Activated CD8-positive, alpha-beta memory T cell treated with anti-CD3 and anti-CD28 coated beads for 1 hour (primary cell): ENCODE measurements at places on chromosomes 5 and 9.

DNA sequence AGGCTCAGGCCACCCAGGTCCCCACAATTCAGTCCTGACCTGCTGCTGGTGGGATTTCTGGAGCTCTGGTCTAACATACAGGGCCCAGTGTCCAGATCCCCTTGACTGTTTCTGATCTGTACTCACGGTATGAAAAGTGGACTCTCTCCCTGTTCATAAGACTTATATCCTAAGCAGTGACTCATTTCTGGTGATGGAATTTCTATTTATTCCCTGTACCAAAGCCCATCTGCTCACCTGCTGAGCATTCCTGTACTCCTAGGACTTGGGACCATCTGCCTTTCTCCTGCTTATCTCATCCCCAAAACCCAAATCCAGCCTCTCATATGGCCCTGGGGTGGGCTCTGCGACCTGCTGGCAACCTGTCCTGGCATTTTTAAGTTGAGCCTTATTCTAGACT, 86.6 kb downstream of the APBA1 start:
- DNase-seq, result no peak

- DNase-seq, result no peak
Measured at GRCh38 chr9:8205576-8205975, 406.0 kb upstream of the DMAC1 start.

GRCh38 chr5:5231576-5231975, 91.4 kb downstream of the ADAMTS16 start:
- no peak for DNase-seq

- DNase-seq, result no peak
Measured at GRCh38 chr5:131276072-131276471, 12.2 kb downstream of the CDC42SE2 start.

DNA sequence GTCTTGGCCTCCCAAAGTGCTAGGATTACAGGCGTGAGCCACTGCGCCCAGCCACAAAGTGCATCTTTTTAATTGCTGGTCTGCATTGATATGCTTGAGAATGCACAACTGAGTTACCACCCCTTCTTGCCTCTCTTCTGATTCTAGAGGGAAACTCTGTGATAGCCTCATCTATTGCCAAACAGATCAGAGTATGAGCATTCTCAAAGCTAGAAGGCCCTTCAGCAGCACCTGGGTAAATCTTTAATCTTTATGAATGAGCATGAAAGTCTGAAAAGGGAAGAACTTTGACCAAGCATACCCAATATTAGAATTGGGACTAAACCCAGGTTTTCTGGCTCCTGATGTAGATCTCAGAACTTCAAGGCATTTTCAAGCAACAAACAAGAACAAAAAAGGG, 298.3 kb upstream of the TNC start:
- DNase-seq, result no peak

DNA sequence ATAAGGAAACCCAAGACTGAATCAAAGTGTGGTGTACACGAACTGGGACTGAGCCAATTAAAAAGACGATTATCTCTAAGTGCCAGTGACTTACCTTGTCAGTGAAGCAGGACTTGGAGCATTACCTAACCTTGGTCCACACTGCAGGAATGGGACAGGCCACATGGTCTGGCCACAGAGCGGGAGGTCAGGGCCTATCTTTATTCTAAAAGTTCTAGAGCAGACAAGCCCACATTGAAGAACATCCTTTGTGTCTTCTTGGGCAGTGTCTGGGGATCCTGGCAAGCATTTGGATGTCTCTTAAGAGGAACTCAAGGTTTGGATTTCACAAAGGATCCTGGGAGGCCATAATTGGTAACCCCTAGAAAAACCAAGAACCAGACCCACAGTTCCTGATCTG, 16.5 kb downstream of the SPRY4 start:
- DNase-seq, result no peak

- no peak for DNase-seq
Measured at GRCh38 chr5:155628346-155628745, 614.8 kb downstream of the KIF4B start.

DNA sequence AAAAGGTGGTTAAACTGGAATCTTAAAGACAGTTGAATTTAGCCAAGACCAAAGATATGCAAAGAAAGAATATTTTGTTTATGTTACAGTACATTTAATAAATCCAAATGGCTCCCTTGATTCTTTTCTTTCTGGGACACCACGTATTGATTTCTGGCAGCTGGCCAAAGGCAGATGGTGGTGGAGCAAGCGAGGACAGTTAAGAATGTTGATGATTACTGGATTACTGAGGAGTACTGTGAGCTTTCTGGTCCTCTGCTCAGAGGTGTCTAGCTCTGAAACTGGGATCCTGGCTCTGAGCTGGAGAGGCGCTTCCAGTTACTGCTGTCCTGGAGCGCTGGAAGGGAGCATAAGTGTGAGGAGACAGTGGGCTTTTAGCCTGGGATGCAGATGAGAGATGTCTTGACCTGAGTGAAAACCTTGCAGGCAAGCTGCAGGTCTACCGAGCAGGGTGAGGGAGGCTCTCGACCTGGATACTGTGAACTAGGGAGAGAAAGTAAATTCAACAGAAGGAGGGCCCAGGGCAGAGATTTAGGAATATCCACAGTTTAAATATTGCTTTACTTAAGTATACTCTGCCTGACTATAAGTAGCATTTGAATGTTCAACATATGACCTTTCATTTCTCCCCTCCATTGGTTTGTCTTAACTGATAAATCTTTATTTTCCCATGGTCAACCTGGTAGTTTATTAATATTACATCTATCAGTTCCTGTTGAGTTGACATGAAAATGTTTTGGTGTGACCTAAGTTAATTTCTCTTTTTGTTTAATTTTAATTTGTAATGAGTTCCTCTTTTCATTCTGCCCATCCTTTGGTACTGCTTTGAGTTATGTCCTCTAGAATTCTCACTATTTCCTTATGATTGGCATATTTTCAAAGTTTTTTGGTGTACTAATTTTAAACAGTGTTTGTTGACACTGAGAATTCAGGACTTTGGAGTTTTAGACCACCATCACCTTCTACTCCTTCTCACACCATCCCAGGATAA, 3.7 kb downstream of the SYK start:
- no peak for DNase-seq

DNA sequence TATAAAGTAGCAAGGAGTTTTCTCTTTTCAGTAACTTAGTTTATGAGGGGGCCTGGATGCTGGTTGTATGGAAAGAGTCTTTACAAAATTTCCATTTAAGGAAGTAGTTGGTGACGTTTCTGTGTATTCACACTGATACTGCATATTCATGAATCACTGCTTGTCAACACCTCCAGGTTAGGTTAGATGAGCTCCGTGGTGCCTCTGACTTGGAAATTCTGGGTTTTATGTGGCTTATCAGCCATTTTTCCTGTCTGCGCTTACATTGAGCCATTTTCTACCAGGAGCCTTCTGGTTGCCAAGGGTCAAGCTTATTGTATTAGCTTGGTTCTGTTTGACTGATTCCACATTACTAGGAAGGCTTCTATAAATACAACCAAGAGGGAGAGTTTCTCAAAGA, 128.3 kb downstream of the SLC28A3 start:
- DNase-seq, result no peak

DNA sequence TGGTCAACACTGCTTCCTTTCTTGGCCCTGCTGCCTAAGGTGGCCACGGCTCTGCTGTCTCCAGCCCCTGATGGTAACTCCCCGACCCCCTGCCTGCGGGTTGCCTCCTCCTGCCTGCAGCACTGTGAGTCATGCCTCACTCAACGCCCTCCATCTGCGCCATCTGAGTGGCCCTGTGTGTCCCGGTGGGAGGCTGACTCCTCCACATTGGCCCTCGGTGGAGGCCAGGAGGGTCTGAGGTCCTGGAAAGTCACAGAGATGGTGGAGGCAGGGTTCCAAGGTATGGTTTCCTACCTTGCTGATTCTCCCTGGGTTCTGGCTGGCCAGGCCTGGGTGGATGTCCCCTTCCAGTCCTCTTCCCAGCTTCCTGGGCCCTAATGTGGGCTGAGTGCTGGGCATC, 64.5 kb upstream of the ADAMTS2 start:
- no peak for DNase-seq

- DNase-seq, result no peak
Measured at GRCh38 chr9:21974722-21975409, 19.3 kb downstream of the CDKN2A start.

GRCh38 chr9:83061990-83062650, 822 bp downstream of the RASEF start:
- DNase-seq, result no peak

DNA sequence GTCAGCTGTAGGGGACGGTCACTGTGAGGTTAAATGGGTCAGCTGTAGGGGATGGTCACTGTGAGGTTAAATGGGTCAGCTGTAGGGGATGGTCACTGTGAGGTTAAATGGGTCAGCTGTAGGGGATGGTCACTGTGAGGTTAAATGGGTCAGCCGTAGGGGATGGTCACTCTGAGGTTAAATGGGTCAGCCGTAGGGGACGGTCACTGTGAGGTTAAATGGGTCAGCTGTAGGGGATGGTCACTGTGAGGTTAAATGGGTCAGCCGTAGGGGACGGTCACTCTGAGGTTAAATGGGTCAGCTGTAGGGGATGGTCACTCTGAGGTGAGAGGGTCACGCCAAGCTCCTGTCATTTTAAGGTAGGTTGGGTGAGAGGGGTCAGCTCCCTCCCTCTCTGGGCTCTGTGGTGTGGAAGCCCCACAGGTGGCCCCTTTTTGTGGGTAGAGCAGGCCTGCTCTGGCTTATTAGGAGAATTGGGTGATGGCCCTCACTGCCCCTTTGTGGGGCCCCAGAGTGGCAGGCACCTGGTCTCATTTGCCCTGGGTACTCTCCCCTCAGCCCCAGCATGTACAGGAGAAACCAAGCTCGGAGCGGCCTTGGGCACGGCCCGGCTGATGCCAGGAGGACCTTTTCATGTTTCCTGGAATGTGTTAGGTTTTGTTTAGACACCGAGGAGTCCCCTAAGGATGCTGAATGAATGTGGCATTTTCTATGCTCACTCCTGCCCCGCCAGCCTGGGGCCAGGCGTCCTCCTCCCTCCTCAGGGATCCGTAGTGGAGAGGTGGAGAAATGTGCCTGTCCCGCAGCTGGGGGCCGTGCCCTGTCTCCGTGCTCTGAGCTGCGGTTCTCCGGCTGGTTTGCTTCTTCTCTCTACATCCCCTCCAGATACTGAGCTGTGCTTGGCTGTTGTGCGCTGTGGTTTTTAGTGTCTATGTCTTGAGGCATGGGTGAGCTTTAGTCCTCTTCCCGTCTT, 31.4 kb downstream of the AHRR start:
- DNase-seq, result no peak

GRCh38 chr5:15463231-15463980, 36.6 kb upstream of the FBXL7 start:
- DNase-seq, result no peak

- DNase-seq, result no peak
Measured at GRCh38 chr5:141260458-141261237, 15.5 kb downstream of the PCDHB15 start.

- DNase-seq, result no peak
Measured at GRCh38 chr5:104172976-104173375, 610.4 kb upstream of the NUDT12 start.

GRCh38 chr5:150017226-150018005, 16.9 kb downstream of the HMGXB3 start:
- no peak for DNase-seq

- DNase-seq, result no peak
Measured at GRCh38 chr9:136225748-136226679, 19.6 kb downstream of the QSOX2 start.

- DNase-seq, result no peak
Measured at GRCh38 chr9:74117151-74117550, 380.0 kb upstream of the RORB start.

DNA sequence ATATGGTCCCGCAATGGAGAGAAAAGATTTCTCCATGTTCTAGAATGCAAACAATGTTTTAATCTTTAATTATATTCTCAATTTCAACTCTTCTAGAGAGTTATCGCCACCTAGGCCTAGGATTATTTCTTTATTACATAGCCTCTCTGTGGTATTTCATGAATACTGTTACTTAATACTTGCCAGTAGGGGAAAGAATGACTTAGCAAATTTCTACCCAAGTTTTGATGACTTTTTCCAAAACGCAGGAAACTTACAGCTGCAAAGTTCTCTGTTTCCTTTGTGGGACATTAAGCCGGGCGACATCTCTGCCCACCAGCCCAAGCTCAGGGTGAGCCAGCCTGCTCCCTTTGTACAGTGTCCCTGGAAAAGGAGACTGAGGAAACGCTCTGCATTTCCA, 73.8 kb downstream of the MED27 start:
- DNase-seq, result no peak

GRCh38 chr5:1013238-1013947, 4.8 kb downstream of the NKD2 start:
- DNase-seq, result no peak

DNA sequence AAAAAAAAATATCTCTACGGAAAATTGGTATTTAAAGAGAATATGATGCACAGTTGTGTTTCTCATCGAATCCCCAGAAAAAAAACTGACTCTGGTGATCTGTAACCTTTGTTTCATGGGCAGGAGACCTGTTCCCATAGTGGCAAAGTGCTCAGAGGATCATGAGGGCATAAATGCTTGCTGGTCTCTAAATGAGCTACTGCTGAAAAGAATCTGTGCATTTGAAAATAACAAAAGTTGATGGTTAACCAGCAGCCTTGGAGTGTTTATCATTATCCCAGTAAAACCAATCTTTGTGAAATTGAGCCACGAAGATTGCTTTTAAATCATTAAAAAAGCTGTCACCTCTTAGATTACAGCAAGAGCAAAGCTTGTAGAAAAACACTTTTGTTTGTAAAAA, 775.4 kb downstream of the MTRR start:
- no peak for DNase-seq
